Cortex of kidney (tissue), 1 donor: ENCODE measurements at places on chromosomes 6 and 20.

GRCh38 chr6:141265756-141266623, 866.7 kb upstream of the GJE1 start:
- DNase-seq = no peak

- no peak for DNase-seq
Observed at GRCh38 chr6:30002871-30003270, 58.2 kb upstream of the POLR1H start.

- DNase-seq = no peak
Observed at GRCh38 chr6:42354702-42355101, 97.0 kb downstream of the TRERF1 start.

GRCh38 chr6:38933426-38933825, 115.2 kb upstream of the GLP1R start:
- no peak for DNase-seq

- DNase-seq = no peak
Observed at GRCh38 chr6:10643201-10643651, 51.2 kb downstream of the C6orf52 start.

- no peak for DNase-seq
Observed at GRCh38 chr6:89527634-89528033, 94.7 kb downstream of the ANKRD6 start.
